Anterior cingulate cortex (tissue), 58 donors: ENCODE measurements at places on chromosomes 13 and 19.

- no peak for DNase-seq
Observed at GRCh38 chr19:7730286-7731217, 1.4 kb downstream of the CLEC4G start.

DNA sequence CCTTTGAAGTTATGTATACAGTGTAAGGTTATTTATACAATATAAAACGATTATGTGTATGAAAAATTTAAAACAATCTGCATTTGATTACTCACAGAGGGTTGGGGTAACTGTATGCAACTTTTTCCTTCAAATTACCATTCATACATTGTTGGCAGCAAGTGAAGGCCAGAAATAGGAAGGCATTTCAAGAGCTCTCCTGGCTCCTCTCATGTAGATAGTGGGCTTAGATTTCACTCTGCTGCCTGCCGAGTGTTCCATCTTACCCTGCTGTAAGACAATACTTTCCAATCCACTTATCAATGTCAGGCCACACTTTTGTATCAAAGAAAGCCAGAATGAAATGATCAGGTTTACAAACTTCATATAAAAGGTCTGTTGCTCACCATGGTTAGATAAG is 245.2 kb downstream of the DNAJC15 start:
- DNase-seq = no peak

- no peak for DNase-seq
Observed at GRCh38 chr19:17831419-17831888, 10.1 kb upstream of the INSL3 start.

- DNase-seq = no peak
Observed at GRCh38 chr19:31145007-31145406, 204.2 kb downstream of the TSHZ3 start.

GRCh38 chr19:46192992-46193650 is 36.4 kb upstream of the IGFL1 start:
- no peak for DNase-seq

DNA sequence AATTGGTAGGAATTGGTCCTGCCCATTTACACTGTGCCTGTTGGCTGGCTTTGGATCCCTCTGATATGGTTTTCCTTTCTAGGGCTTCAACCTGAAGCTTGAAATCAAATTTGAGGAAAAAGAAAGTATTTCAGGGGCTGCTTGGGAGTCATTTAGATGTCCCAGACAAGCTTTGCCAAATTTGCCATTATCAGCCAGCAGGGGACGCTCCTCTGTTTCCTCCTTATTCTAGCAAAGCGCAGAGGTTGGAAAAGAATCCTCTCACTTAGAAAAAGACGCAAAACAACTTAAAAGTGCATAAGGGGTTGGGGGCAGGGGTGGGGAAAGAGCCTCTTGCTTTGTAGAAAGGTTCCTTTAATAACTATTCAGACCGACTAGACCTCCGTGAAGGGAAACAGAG is 1211.1 kb upstream of the PCDH20 start:
- no peak for DNase-seq

- DNase-seq = no peak
Observed at GRCh38 chr19:39401549-39402345, 4.9 kb upstream of the ZFP36 start.

DNA sequence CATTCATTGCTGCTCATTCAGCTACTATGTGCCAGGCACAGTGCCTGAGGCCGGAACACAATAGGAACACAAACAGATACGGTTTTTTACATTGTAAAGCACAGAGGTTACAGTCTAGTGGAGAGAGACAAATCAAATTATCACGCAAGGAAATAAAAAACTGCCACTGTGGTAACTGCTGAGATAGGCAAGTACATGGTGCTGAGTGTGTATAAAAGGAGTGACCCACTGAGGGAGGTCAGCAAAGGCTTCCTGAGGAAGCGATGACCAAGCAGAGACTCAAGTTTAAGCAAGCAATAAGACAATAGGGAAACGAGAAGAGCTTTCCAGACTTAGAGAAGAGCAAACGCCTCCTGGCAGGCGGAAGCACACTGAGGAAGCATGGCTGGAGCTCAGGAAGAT is 56.4 kb downstream of the NUFIP1 start:
- DNase-seq = no peak

- no peak for DNase-seq
Observed at GRCh38 chr19:17719730-17720400, 585 bp downstream of the MAP1S start.

DNA sequence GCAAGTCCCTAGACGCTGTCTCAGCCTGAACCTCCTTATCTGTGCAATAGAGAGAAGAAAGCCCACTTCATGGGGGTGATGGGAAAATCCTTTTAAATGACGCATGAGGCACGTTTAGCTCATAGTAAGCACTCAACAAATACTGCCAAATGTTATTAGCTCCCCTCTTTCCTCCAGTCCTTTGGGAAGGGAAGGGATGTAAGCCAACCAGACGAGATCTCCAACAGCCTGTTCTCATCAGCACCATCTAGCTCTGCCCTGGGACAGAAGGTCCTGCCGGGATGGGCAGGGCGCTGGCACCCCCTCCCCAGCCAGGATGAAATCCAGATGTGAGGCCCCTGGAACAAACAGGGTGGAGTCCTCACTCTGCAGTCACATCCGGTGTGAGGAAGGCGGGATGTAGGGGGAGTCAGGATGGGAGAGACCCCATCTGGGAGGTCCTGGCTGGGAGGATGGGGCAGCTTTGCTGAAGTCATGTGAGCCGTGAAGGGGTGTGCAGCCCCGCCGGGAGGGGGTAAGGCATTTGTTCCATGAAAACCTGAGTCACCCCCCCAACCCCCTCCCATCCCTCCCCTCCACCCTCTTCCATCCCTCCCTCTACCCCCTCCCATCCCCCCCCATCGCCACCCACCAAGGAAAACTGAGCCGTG is 4.6 kb downstream of the S1PR2 start:
- no peak for DNase-seq

- no peak for DNase-seq
Observed at GRCh38 chr19:19259741-19260140, 13.4 kb downstream of the TM6SF2 start.

- no peak for DNase-seq
Observed at GRCh38 chr19:7815325-7815724, 14.7 kb upstream of the EVI5L start.

- no peak for DNase-seq
Observed at GRCh38 chr19:40249781-40250180, 23.3 kb upstream of the CCNP start.

- DNase-seq = no peak
Observed at GRCh38 chr13:45406421-45406820, 11.8 kb downstream of the SLC25A30 start.

GRCh38 chr19:37594982-37595382 is 306 bp downstream of the ZNF540 start:
- DNase-seq = peak; percentile 72

DNA sequence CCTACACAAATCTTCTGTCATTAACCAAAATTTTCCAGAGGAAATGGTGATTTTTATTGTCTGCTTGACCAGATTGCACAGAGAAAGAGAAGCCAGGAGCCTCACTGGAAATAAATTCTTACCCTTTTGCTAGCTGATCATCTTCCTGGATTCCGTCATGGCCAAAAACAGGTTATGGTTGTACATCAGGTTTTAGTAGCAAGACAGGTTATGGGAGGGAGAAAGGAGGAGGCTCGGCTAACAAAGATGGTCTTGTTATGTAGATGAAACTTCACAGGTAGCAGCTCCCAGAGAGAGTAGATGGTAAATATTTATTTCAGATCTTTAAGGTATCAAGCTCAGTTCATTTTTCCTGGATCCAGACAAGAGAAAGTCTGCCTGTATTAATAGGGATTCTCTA is 19.7 kb upstream of the CEACAM3 start:
- DNase-seq = no peak

DNA sequence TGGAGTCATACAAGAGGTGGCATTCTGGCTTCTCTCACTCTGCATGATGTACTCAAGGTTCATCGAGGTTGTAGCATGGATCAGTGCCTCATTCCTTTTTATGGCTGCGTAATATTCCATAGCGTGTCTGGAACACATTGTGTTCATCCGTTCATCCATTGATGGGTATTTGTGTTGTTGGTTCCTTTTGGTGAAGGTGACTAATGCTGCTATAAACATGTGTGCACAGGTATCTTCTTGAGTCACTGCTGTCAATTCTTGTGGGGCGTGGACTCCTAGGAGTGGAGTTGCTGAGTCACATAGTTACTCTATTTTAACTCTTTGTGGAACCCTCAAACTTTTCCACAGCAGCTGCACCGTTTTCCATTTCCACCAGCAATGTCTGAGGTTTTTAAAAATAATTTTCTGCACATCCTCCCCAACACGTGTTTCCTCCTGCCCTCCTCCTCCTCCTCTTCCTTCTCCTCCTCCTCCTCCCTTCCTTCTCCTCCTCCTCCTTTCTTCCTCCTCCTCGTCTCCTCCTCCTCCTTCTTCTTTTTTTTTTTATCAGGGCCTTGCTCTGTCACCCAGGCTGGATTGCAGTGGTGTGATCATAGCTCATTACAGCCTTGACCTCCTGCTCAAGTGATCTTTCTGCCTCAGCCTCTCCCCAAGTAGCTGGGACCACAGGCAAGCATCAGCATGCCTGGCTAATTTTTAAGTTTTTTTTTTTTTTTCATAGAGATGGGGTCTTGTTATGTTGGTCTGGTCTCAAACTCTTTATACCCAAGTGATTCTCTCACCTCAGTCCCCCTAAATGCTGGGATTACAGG is 2.0 kb upstream of the TMEM221 start:
- no peak for DNase-seq

DNA sequence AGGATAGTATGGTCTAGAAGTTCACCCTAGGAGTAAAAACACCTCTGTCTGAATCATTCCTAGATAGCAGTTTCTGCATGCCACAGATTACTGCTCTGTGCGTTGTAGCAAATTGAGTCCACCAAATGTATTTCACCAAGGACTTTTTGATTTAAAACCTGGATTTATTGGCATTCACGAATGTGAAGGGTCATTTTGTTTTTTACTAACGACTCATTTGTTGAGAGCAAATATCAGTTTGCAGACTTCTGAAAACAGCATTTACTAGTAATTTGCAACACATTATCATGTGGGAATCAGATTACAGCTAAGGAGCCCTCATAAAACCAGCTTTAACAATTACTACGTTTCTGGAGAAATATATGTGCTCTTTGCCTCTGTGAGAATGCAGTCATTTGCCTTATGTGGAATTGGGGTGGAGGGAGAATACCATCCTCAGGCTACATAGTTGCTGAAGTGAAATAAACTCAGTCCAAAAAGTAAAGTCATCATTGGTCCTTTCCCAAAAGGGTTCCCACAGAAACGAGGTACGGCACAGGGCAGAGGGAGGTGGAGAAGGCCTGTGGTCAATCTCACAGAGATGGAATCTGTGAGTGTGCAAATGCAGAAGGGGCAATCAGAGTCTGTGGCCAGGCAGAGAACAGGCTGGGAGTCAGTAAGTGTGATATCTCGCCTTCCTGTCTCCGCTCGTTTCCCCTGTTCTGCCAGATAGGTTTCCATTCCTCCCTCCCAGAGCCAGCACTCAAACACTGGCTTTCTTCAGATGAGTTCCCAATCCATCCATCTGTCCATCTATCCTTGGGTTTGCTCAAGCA is 63.1 kb downstream of the DLEU7 start:
- no peak for DNase-seq

GRCh38 chr19:31330761-31331160 is 18.5 kb downstream of the TSHZ3 start:
- no peak for DNase-seq

GRCh38 chr19:13764821-13765394 is 586 bp downstream of the MRI1 start:
- DNase-seq = no peak

DNA sequence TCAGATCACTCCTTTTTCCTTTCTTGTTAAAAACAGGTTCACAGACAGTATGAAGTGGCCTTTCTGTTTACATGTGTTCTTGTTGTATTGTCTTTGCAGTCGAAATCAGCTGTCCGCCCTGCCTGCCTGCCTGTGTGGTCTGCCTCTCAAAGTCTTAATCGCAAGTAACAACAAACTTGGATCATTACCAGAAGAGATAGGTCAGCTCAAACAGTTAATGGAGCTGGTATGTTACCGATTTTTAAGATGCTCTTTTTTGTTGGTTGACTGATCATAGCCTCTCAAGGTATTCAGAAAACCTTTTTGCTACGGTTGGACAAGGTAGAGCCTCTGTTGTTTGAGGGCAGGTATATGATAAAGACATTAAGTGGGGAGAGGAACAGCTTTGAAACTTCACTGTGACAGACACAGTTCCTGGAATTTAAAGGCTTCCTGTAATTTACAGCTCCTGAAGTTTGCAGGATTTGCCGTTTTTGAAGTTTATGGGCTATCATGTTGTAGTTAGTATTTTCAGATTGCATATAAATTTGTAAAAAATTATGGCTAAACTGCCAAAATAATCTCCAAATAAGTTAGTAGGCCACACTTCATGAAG is 116.1 kb downstream of the LRCH1 start:
- no peak for DNase-seq

DNA sequence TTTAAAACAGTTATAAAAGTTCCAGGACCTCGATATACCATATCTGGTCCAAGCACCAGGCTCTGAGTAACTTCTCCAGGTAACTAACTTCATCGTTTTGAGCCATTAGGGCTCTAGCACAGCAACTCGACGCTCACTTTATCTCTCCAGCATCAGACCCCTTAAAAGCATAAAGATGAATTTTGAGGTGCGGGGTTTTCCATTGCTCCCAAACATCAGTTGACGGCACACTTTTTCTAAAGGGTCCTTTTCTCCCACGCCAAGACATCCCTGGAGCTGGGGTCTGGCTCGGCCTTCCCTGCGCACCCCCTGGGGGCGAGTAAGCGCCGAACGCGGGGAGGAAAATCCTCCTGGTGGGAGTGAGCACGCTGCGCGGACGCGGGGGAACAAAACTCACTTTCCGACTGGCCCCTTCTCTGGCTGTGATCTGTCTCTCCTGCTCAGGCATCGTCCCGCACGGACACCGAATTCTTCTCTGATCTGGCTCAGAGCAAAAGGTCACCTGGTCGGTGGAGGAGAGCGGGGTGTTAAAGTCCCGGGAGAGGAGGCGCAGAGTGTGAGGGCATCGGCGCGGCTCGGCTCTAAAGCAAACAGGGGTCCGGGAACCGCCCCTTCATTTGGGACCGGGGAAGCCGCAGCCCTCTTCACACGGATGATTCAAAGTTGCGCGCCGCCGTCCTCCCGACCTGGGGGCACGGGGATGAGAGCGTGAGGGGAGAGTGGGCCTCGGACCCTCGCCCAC is at the start of gene ATP7B:
ATP7B (minus strand) TSS at position 561 of the 742 bp plus-strand sequence; CDS start at position 448, 113 bp downstream.
- DNase-seq = no peak

DNA sequence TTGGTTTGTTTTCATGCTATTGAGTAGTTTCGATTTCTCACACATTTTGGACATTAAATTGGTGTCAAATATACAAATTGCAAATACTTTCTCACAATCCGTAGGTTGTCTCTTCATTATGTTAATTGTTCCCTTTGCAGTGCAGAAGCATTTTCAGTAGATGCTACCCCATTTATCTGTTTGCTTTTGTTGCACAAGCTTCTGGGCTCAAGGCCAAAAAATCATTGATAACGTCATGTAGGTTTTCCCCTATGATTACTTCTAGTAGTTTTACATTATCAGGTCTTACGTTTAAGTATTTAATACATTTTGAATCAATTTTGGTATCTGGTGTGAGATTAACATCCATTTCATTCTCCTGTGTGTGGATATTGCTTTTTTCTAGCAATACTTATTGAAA is 14.0 kb upstream of the ZNF347 start:
- no peak for DNase-seq

GRCh38 chr19:33248954-33249613 is 23.4 kb upstream of the SLC7A10 start:
- DNase-seq = no peak
